ENCODE measurements at places on chromosomes 2 and 18.

GRCh38 chr2:174195253-174195652, 53.1 kb downstream of the OLA1 start:
- no peak for DNase-seq

- DNase-seq = no peak
These were observed 357.7 kb upstream of the SPRED2 start for GRCh38 chr2:65789923-65790675.

GRCh38 chr2:138115666-138116065, 151.4 kb downstream of the HNMT start:
- no peak for DNase-seq

GRCh38 chr2:188865681-188866080, 108.5 kb upstream of the COL3A1 start:
- DNase-seq = no peak

GRCh38 chr2:207863345-207863744, 93.6 kb upstream of the FZD5 start:
- no peak for DNase-seq

DNA sequence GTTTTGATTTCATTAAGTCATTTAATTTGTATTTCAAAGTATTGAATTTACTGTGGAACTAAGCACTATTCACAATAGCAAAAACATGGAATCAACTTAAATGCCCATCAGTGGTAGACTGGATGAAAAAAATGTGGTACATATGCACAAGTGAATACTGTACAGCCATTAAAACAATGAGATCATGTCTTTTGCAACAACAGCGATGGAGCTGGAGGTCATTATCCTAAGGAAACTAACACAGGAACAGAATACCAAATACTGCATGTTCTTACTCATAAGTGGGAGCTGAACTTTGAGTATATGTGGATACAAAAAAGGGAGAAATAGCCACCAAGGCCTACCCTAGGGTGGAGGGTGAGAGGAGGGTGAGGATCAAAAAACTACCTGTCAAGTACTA, 164.4 kb downstream of the BABAM2 start:
- DNase-seq = no peak

DNA sequence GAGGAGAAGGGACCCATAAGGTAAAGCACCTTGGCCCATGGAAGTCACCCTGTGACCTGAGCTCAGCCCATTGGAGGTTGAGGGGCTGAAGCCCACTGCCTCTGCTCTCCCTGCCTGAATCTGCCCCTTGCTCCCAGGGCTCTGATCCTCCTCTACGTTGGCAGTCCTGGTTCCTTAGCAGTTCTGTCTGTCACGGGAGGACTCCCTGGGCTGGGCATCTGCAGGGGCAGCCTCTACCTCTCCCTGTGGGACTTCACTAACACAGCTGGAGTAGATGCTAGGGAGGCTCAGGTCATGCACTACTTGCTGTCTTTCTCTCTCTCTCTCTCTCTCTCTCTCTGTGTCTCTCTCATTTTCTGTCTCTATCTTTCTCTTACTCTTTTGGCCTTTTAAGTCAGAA, 8.7 kb downstream of the GYPC start:
- no peak for DNase-seq

DNA sequence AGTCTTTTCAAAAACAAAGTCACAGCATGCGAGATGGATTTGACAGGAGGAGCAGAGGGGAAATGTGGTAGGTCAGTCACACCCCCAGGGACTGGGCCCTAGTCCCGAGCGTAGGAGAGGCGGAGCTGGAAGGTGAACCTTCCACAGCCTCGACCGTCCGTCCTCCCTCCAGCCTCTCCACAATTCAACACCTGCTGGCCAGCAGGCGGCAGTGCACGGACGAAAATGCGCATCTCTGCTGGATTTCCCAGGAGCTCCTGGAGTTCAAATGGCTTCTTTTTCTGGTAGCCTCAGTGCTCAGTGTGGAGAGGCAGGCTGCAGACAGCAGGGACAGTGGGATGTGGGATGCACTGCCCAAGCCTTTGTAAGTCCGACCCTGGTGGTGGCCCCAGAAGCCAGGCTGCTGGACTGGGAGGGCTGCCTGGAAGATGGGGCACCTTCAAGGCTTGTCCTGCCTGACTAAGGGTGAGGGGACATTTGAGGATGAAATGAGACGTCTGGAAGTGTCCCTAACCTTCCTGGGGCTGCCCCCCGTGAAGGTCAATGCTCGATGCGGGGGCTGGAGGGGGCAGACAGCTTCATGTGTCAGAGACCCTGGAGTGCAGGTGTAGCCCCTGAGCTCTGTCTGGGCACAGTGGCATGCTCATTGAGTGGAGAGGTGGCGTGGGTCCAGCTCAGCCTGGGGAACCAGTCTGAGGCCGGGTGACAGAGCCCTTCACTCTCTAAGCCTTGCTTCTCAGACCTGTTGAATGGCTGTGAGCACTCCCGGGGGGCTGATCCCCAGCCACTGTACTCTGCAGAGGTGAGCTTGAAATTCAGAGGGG, 189.5 kb downstream of the TFCP2L1 start:
- peak; percentile 21 for DNase-seq

- no peak for DNase-seq
These were observed 220.5 kb upstream of the RAB6C start for GRCh38 chr2:129758784-129759471.

- DNase-seq = no peak
These were observed 52.5 kb downstream of the USP40 start for GRCh38 chr2:233513953-233514655.

GRCh38 chr2:176582176-176582575, 312.9 kb downstream of the MTX2 start:
- DNase-seq = no peak

Measured in NCI-H2227 treated with DMSO at 0.1 percent for 48 hours (cell line).